ENCODE measurements at places on chromosomes 6 and 20. TPM values are rescaled to one million over a fixed set of nuclear protein-coding genes. Genes with fewer than 3 reads are reported as not detected.

The CRIP3 gene
- not detected for total RNA-seq

The TGM3 gene
- total RNA-seq: not detected

The SYTL3 gene
- 1.4 TPM for total RNA-seq

The MMS22L gene
- 7.8 TPM for total RNA-seq

The BPIFB1 gene
- total RNA-seq: not detected

The OARD1 gene
- total RNA-seq: 9.4 TPM

The MYT1 gene
- total RNA-seq: not detected

The JPH2 gene
- 1.1 TPM for total RNA-seq

The PPP1R16B gene
- total RNA-seq: 0.12 TPM

The DNAH8 gene
- total RNA-seq: not detected

The SRMS gene
- total RNA-seq: not detected

The PSMB1 gene
- total RNA-seq: 182 TPM

The ZNF341 gene
- 1.1 TPM for total RNA-seq

The ADAM33 gene
- 48.6 TPM for total RNA-seq

The LY6G6D gene
- total RNA-seq: not detected

The HEY2 gene
- total RNA-seq: 4.9 TPM

The GJA10 gene
- not detected for total RNA-seq

The ULBP2 gene
- total RNA-seq: 1.9 TPM

The DEFB124 gene
- total RNA-seq: not detected

The UQCC2 gene
- total RNA-seq: 33.9 TPM

The HSPA12B gene
- total RNA-seq: not detected

The SLC22A1 gene
- total RNA-seq: 0.53 TPM

The EBF4 gene
- total RNA-seq: 0.75 TPM

The SLC2A4RG gene
- total RNA-seq: 12.9 TPM

The VNN1 gene
- 0.12 TPM for total RNA-seq

The TRIM15 gene
- total RNA-seq: not detected
